ENCODE measurements at places on chromosomes 1 and 21. TPM values are rescaled to one million over a fixed set of nuclear protein-coding genes. Genes with fewer than 3 reads are reported as not detected.

The LAPTM5 gene
- 40.9 TPM for total RNA-seq

- DNase-seq = no peak
These were observed 130.4 kb downstream of the DYRK1A start for GRCh38 chr21:37496972-37497371.

DNA sequence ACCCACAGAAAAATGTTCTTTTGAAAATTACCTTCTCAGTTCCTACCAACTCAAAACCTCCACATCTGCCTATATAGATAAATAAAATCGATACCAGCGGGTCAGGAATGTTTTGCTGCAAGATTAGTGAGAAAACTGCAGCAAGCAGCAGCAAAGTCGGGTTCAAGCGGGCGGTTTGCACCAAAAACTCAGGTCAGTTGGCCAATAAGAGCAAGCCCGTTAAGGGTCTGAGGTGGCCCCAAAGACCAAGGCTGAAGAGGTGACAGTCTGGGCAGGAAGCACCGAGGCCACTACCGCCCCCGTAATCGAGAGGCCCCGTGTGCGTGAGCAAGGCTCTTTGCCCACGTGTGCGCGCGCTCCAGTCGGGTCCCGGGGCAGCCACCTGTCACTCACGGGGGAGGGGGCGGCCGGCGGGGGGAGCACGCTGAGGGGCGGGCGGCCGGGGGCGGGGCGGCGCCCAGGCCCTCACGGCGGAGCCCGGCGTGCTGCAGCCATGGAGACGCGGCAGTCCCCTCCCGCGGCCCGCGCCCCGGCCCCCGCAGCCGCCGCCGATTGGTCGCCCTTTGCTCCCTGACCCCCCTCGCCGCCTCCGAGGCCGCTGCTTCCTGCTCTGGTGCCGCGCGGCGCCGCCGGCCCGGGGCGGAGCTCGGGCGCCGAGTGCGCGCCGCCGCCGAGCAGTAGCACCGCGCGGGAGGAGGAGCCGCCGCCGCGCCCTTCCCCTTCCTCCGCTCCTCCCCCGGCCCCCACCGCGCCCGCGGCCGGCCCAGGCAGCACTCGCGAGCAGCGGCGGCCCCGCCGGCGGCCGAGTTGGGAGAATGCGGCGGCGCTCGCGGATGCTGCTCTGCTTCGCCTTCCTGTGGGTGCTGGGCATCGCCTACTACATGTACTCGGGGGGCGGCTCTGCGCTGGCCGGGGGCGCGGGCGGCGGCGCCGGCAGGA is at the start of gene GALNT2:
GALNT2 (plus strand) TSS at position 773 of the 939 bp plus-strand sequence; CDS start at position 816, 43 bp downstream.
- peak; percentile 96 for DNase-seq

DNA sequence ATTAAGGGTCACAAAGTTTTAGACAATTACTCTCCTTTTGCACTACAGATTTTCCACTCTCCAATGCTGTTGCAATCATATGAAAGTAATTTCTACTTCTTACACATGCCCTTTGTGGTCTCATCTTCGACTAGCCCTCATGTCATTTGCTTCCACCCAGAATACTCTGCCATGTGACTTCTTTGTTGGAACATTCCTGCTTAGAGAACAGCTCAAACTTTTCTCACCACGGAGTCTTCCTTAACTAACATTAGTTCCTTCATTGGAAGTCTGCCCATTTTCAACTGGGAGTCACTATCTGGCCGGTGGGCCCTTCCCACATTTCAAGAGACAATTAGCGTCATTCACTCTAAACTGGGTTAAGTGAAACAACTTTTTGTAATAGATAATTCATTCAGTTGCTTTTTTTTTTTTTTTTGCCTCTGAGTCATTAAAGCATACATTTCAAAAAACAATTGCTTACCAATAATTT is 142.6 kb upstream of the PALMD start:
- no peak for DNase-seq

The RHBDL2 gene
- total RNA-seq = not detected

- DNase-seq = no peak
These were observed 46.0 kb downstream of the DIP2A start for GRCh38 chr21:46504666-46505065.

The TMEM82 gene
- total RNA-seq = not detected

DNA sequence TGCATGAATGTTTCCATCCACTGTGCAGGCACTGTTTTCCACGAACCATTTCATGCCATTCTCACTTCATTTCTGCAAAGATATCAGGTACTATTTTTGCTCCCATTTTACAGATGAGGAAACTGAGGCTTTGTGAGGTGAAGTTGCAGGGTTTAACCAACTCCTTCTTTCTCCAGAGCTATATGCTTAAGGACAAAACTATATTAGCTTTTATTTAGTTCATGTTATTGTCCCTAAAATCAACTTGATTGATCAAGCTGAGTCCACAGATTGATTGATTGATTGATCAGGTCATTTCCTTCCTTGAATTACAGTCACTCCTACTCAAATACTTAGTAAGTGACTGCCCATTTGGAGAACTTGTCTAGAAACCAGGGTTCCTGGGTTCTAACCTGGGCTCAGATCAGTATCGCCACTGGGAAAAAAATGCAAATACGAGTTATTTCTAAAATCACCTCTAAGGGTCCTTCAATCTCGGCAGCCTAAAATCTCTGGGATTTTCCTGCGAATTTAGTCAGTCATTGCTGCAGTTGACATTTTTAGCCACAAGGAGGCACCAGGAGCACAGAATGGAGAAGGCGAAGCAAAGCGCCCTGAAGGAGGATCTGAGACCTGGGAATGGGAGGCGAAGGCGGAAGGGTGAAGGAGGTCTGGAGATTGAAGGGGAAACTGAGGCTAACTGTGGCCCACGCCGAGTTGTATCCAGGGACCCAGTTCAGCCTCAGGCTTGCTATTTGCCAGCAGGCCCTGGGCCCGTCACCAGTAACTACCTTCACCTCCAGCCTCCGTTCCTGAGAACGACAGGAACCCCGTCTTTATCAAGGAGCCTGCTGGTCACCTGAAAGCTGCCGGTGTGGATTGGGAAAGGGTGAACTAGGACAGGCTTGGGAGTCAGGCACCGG is 14.3 kb upstream of the MUL1 start:
- peak; percentile 70 for DNase-seq

The LCE6A gene
- total RNA-seq = not detected

DNA sequence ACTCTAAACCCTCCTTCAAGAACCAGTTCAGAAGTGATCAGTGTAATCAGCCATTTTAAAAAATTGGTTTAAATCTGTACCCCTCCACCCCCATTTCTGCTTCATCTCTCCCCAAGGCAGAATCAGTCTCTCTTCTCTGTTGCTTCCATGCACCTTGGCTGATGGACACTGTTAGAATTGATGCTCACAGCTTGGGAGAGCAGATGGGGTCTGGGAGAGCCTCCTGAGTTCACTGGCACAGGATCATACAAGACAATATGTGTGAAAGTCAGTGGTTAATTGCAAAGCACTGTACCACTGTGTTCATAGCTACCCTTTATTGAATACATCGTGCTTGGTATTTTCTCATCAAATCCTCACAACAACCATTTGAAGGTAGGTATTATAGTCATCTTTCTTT is 140.9 kb downstream of the ROR1 start:
- no peak for DNase-seq

GRCh38 chr1:105072850-105073249 is 1323.2 kb downstream of the AMY1C start:
- DNase-seq = no peak

The ACTA1 gene
- 54.5 TPM for total RNA-seq

- DNase-seq = peak; percentile 72
These were observed 364.5 kb upstream of the DUSP10 start for GRCh38 chr1:222106377-222106776.

GRCh38 chr1:196344453-196344852 is 263.8 kb downstream of the KCNT2 start:
- no peak for DNase-seq

DNA sequence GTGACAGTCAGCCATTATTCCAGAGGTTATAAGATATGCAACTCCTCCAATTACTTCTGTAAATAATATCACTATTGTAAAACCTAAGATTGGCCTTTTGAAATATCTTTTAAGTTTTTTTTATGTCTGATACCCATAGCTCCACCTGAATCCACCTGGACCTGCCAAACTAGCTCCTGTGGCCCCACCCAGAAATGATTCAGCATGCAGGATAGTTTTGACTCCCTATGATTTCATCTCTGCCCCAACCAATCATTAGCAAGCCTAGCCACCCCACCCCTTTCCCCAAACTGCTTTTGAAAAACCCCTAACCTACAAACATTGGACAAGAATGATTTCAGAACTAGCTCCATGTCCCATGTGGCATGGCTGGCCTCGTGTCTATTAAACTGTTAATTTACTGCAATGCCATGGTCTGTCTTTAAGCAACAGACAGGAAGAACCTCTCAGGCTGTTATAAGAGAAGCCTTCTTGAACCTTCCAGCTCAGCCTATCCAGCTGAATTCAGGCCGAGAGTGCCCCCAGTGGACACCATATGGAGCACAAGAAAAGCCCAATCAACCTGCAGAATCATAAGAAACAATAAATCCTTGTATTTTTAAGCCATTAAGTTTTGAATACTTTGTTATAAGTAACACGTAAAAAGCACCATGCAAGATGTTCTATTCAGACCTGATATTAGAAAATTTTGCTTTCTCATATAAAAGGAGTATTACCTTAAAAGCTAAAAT is 263.0 kb upstream of the ZRANB2 start:
- DNase-seq = no peak

The RCOR3 gene
- total RNA-seq = 49.0 TPM

The TP53BP2 gene
- total RNA-seq = 29.7 TPM

DNA sequence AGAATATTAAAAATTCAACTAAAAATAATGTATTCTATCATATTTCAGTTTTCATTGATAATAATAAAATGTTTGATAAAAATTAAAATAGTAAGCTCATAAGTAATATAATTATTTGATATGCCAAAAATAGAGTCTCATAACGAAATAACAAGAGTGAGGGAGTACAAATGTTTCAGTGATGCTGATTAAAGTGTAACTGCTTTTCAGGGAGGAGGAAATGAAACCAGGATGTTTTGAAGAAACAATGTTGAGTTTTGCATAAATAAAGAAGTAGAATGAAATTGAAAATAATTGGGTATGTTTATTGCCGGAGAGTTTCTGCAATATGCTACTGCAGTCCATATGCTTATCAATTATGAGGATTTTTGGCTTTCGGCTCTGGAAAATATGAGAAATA is 1159.8 kb upstream of the ADGRL2 start:
- DNase-seq = no peak

DNA sequence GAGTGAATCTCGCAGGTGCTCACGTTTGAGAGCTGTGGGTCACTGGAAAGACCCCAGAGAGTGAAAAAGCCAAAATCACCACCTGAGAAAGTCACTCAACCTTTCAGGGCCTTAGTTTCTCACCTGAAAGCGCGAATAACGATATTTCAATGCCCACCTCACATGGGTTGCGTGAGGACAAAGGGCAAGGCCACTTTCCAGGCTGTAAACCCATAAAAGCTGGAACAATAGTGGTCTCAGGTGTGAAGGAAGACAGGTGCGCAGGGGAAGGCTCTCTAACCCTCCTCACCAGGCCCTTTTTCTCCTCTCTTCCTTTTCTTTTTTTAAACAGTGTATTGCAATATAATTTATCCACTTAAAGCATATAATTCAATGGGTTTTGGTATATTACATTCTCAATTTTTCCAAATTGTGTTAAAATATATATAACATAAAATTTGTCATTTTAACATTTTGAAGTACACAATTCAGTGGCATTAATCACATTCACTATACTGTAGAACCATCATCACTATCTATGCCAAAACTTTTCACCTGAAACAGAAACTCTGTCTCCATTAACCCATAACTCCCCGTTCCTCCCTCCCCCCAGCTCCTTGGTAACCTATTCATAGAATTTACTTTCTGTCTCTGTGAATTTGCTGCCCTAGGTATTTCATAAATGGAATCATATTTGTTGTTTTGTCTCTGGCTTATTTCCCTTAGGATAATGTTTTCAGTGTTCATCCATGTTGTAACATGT is 118.4 kb upstream of the TNR start:
- DNase-seq = no peak

DNA sequence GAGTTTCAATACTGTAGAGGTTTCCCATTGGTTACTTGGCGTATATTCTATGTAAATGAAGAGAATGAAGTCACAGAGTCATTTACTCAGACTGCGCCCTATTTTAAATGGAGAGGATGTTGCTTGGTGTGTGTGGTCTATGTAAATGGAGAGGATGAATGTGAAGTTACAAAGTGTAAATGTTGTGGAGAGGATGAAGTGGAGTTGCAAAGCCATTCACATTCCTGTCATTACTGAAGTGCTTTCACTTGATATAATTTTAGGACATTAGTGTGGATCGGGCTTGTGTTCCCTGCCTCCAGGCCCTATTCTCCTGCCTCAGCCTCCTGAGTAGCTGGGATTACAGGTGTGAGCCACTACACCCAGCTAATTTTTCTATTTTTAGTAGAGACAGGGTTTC is 99.4 kb upstream of the CACYBP start:
- DNase-seq = no peak

DNA sequence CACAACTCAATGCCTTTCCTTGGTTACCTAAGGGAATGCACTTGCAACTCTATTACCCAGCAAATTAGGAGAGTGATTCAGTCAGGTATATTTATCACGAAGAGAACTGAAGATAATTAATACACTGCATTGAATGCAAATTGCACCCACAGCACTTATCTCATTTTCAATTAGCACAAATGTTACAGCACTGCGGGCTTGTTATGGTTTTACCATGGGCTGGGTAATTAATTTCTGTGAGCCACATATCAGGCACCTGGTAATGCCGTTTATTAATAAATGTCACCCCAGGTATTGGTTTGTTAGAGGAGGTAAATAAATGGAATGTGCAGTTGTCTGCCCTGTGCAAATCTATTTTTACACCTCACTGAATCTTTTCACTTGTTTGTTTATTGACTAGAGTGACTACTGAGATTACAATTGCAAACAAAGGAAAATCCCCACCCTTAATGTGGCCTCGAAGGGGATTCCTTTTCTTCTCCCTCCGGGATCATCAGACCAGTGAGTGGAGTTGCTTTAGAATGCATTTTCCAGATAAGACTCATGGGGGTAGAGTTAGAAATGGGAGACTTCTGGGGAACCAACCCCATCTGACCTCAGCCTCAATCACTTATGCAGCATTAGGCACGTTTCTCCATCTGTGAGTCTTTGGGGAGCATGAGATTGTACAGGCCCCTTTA is 269.3 kb downstream of the RPS6KC1 start:
- DNase-seq = no peak

- DNase-seq = no peak
These were observed 1.6 kb downstream of the TENT5C start for GRCh38 chr1:117607471-117607870.
